MCF 10A (cell line): ENCODE measurements at places on chromosomes 3 and 15. TPM values are rescaled to one million over a fixed set of nuclear protein-coding genes. Genes with fewer than 3 reads are reported as not detected.
A peak's percentile ranks its signal among the peaks of the same experiment; 100 is the strongest.

DNA sequence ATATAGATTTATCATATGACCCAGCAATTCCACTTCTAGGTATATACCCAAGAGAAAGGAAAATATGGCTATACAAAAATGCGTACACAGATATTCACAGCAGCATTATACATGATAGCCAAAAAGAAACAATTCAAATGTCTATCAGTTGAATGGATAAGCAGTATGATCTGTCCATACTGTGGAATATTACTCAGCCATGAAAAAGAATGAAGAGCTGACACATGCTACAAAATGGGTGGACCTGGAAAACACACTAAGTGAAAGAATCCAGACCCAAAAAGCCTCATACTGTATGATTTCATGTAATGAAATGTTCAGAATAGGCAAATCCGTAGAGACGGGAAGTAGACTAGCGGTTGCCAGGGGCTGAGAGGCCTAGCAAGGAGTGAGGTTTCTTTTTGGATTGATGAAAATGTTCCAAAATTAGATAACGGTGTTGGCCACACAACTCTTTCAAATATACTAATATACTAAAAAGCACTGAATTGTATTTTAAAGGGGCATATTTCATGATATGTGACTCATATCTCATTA lies 33.4 kb downstream of the FGD5 start:
- no peak for DNase-seq

DNA sequence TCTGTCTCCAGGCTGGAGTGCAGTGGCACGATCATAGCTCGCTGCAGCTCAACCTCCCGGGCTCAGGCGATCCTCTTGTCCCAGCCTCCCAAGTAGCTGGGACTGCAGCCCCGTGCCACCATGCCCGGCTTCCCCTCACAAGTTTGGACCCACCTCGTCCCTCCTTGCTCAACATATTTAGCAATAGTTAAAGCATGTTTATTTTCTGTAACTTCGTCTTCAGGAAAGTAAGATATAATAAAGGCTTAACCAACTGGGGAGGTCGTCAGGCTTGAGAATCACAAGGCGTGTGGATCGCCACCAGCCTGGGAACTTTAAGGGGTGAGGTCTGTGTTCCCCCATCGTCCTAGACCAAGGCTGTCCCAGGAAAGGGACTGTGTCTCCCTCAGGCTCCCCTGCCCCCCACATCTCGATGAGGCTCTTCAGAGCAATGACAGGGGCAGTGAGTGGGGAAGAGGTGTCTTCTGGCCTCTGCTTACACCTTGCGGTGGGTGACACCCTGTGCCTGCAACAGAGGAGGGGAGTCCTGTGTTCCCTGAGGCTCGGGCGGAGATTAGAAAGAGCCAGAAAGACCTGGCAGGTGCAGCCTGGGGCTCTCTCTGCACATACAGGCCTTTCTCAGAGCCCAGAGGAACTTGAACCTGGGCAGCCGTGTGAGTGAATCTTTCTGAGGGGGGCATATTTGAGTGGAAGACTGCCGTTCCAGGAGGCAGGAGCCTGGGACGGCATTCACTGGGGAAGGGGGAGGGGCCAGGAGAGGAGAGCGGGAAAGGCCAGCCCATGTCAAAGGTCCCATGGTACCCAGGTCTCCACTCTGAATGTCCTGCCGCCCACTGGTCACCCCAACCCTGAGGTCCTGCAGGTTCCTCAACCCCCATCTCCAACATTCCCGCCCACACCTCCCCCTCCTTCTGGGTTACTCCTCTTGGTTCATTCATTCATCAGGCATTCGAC lies 152.3 kb downstream of the SMAD6 start:
- DNase-seq: no peak

DNA sequence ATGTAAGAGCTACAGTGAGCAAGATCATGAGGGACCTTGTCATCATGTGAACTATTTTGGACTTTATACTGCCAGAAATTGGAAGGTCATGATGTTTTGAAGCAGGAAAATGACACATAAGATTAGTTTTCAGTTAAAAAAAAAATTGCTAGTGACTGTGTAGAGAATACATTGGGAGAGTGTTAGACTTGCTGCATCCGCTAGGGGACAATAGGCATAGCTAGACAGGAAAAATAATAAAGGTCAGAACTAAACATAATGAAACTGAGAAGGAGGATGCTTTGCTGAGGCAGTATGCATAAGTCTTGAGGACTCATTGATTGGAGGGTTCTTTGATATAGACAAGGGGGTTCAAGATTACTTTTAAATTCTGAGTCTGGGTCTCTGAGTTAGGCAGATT lies 275.8 kb upstream of the KCNH8 start:
- no peak for DNase-seq

DNA sequence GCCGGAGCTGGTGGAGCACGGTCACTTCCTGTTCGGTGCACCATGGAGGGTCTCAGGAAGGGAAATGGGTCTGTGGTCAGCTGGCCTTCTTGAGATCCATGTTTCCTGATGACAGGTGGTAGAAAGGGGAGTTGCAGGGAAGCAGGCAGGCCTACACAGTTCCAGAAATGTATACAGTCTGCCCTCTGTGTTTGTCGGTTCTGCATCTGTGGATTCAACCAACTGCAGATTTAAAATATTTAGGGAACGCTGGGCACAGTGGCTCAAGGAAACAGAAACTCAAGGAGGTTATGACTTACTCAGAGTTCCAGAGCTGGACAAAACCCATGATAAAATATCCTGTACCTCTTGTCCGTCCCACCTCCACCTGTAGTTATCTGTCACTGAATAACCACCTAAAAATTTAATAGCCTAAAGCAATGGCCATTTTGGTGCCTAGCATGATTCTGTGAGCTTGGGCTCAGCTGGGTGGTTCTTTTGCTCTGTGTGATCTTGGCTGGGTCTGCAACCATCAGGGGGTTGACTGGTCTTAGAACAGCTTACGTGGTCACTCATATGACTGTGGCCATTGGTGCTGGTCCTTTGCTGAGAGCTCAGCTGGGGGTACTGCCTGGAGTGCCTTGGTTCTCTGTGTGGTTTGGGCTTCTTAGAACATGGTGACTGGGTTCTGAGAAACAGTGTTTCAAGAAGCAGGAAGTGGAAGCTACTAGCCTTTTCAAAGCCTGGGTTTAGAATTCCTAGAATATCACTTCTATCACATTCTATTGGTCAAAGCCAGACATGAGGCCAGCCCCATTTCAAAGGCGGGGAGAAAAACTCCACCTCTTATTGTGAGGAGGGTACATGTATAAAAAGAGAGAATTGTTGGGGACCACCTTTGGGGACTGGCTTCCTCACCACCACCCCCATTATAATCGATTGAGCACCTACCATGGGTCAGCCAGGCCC lies 239.7 kb upstream of the BHLHE40 start:
- DNase-seq: no peak

GRCh38 chr3:43236008-43236407 lies 50.3 kb upstream of the SNRK start:
- DNase-seq: peak; percentile 28

- DNase-seq: no peak
These were observed 233.6 kb downstream of the WDR72 start for GRCh38 chr15:53525894-53526293.

DNA sequence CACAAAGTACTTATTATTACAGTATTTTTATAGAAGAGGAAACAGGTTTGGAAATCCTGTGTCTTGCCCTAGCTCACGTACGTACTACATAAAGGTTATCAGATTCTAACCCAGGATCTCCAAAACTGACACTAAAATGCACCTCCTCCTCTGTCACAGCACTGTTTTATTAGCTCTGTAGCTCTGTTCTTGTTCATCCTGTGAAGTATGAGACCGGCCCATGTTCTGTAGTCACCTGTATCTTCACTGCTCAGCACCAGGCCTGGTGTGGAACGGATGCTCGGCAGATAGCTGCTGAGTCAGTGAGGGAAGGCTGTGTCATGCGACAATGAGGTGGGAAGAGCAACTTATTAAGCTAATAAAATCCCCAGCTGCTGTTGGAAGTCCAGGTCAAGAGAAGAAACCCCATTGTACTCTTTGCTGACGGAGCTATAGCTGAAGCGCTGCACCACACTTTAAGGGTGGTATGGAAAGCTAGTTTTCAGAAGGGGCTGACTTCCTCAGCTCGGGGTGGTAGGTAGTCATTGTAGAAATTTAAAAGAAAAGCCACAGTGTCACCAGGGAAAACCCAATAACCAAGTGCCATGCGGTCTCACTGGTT lies 22.8 kb downstream of the BCL2A1 start:
- no peak for DNase-seq

- DNase-seq: no peak
These were observed 232.1 kb upstream of the GOLIM4 start for GRCh38 chr3:168327856-168328255.

GRCh38 chr3:169041677-169042171 lies 621.8 kb downstream of the MECOM start:
- peak; percentile 46 for DNase-seq

DNA sequence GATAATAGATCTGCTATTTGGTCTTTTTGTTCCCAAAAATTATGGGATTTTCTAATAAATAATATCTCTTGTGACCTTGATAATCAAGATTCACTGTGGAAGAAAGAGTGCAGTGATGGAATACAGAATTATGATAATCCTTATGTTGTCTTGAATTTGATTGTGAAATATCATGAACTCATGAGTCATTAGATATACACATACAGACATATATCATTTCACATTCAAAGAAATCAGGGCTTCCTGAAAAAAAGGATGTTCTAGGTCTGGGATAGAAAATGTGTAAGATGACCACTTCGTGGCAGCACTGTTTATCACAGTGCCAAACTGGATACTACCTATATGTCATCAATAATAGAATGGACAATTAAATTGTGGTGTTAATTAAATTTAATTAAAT lies 97.7 kb downstream of the DPH6 start:
- peak; percentile 54 for DNase-seq

Gene SEMA4B
- total RNA-seq: 38.6 and 46.4 TPM in 2 replicates

Gene FRMD5
- 0.71 and 0.98 TPM in 2 replicates for total RNA-seq
